ENCODE measurements at places on chromosomes 1 and 21.

GRCh38 chr21:44525391-44526095 is 14.5 kb downstream of the KRTAP10-1 start:
- no peak for DNase-seq

DNA sequence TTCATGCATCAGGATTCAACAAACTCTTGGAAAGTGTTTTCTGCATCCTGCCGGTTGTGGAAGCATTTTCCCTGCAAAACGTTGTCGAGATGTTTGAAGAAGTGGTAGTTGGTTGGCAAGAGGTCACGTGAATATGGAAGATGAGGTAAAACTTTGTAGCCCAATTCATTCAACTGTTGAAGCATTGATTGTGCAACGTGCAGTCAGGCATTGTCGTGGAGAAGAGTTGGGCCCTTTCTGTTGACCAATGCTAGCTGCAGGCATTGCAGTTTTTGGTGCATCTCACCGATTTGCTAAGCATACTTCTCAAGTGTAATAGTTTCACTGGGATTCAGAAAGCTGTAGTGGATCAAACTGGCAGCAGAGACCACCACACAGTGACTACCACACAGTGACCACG is 57.0 kb upstream of the PRDM2 start:
- no peak for DNase-seq

- DNase-seq: no peak
Measured at GRCh38 chr21:28396421-28396820, 596.3 kb downstream of the LTN1 start.

- no peak for DNase-seq
Measured at GRCh38 chr1:7579016-7579415, 192.1 kb upstream of the VAMP3 start.

DNA sequence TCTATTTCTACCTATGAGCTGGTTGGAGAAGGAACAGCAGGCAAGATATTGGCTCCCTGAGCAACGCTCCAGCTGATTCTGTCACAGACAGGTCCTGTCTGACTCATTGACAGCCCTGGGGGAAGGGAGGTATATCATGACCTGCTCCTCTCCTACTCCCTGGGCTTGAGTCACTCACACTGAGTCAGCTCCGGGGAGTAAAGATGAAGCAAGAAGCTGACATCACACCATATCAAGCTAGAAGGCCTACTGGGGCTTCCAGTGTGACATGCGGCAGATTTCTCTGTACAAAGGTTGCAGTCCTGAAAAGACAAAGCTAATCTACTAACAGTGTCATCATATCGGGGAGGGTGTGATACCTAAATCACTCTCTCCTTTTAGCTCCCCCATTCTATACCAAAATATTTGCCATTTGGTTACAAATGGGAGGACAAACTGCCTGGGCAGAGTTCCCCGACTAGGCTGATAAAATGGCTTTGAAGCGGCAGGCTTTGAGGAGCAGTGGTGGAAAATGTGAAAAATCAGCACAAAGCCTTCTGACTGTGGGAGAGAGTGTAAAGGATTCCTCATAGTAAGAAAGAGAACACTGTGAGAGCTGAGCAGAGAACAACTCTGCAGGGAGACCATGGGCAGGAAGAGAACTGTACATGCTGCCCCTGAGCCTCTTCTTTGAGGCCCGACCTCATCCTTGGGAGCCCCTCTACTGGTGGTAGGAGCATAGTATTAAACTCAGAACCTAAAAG is 15.5 kb downstream of the PI4KB start:
- DNase-seq: no peak

DNA sequence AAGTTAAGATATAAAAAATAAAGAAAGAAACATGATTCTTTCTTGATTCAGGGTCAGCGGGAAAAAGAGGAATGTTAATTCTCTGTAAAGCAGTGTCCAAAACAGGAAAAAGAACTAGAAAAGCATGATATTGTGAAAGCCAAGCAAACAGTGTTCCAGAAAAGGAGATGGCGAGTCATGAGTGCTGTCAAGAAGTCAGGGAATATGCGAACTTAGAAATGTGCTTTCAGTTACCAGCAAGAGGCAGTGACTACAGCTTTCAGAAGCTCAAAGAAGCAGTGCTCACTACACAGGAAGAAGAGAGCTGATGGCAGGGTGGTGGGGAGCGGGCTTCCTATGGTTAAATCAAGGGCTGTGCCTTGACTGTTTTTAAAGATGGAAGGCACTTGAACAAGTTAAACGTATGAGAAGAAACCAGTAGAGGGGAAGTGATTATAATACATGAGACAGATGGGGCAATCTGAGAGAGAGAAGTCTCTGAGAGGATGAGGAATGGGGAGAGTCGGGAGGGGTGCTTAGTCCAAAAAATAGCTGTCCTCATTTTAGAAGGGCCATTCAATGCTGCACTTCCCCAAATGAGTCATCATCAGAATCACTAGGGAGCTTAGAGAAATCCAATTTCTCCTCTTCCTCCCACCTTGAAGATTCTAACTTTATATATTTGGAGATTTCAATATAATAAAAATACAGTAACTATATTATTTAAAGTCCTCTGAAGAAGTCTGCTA is 90.4 kb downstream of the KCNK1 start:
- DNase-seq: peak; percentile 33

GRCh38 chr1:168466714-168467131 is 77.1 kb downstream of the XCL2 start:
- no peak for DNase-seq

GRCh38 chr1:172638885-172639831 is 19.7 kb upstream of the FASLG start:
- peak; percentile 86 for DNase-seq
